HT-29 (cell line): ENCODE measurements at places on chromosomes 11 and 22.

GRCh38 chr22:49823289-49824045 is 4.2 kb downstream of the BRD1 start:
- DNase-seq, result no peak

- DNase-seq, result no peak
Observed at GRCh38 chr11:43578346-43579170, 102.0 kb upstream of the HSD17B12 start.

GRCh38 chr11:45801723-45802315 is 3.1 kb upstream of the SLC35C1 start:
- DNase-seq, result peak; percentile 77

- DNase-seq, result no peak
Observed at GRCh38 chr11:118071416-118072030, 5.4 kb upstream of the TMPRSS4 start.

- no peak for DNase-seq
Observed at GRCh38 chr11:86180851-86181250, 63.7 kb upstream of the EED start.

DNA sequence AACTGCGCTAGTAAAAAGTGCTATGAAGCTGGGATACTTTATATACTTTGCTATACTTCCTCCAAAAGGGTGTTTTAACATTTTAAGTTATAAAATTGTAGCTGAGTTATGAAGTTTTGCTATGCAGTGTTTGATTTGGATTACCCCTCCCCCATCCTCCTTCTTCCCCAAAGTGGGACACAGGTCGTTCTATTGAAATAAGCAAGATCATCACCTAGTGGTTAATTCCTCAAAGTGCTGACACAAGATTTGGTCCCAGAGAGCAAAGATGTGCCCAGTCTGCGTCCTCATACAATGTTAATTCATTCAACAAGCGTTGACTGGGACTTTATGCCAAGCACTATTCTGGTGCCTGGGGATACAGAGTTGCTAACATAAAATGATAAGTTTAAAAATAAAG is 78.5 kb downstream of the SPON1 start:
- peak; percentile 57 for DNase-seq

DNA sequence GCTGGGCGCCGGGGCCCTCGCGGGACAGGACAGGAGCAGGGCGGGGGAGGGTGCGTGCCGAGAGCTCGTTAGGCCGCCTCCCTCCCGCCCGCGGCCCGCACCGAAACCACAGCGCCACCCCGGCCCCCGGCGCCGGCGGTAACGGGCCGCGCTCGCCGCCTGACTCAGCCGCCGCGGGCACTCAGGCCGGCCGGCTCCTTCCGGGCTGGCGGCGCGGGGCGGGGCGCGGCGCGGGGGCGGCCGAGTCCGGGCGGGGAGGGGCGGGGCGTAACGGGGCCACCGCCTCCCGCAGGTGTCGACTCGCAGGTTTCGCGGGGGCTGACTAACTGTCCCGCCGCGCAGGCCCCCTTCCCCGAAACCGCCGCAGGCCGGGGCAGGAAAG is at the start of gene AP5B1:
AP5B1 (minus strand) TSS at position 207 of the 382 bp plus-strand sequence. CDS start 385 bp downstream, outside the sequence.
- DNase-seq, result peak; percentile 61

DNA sequence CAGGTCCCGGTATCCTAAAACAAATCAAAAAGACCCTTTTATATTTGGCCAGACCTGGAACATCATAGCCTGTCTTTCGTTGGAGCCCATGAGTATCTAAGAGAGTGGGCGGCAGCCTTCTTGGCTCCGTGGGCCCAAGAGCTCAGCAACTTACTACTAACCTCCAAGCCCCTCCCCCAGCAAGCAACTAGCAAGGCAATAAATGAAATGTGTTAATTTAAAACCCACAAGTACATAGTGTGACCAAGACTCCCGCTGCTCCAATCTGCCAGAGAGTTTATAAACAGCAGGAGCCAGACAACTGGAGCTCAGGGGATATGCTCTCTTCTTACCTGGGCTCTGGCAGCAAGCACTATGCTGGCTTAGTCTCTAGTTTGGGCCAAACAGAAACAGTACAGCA is 40.8 kb upstream of the CYP2D6 start:
- DNase-seq, result no peak

DNA sequence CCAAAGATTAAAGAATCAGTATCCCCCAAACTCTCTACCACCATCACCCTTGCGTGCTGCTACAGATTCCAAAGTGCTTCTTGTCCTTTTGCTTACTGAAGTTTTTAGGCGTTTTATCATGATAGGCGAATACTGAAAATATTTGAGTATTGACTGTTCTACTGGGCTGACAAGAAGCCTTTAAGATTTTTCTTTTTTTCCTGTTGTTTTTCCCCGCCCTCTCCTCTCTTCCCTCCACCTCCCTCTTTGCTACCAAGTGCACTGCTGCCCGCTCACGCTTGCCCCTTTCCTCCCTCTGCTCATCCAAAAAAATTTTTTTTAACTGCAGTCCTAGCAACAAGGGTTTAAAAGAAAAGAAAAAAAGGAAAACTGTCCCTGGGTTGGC is 679 bp downstream of the SPCS2 start:
- DNase-seq, result peak; percentile 22

- DNase-seq, result no peak
Observed at GRCh38 chr11:115760461-115761320, 256.5 kb upstream of the CADM1 start.

DNA sequence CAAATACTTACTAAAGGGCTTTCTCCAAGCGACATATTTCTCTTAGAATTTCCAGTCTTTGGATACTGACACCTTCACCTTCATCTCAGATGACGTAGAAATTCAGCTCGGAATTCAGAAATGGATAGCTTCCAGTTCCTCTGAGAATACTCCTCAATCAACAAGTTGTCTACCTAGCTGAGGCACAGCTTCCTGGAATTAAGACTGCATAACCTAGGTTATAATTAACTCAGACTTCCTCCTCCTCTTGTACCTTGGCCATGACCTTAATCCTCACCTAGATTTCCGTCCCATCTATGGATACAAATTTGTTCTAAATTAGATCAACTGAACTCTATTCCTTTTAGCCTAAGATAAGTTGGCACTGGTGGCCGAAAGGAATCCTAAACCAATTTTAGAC is 17.4 kb downstream of the ATP5MG start:
- peak; percentile 29 for DNase-seq

DNA sequence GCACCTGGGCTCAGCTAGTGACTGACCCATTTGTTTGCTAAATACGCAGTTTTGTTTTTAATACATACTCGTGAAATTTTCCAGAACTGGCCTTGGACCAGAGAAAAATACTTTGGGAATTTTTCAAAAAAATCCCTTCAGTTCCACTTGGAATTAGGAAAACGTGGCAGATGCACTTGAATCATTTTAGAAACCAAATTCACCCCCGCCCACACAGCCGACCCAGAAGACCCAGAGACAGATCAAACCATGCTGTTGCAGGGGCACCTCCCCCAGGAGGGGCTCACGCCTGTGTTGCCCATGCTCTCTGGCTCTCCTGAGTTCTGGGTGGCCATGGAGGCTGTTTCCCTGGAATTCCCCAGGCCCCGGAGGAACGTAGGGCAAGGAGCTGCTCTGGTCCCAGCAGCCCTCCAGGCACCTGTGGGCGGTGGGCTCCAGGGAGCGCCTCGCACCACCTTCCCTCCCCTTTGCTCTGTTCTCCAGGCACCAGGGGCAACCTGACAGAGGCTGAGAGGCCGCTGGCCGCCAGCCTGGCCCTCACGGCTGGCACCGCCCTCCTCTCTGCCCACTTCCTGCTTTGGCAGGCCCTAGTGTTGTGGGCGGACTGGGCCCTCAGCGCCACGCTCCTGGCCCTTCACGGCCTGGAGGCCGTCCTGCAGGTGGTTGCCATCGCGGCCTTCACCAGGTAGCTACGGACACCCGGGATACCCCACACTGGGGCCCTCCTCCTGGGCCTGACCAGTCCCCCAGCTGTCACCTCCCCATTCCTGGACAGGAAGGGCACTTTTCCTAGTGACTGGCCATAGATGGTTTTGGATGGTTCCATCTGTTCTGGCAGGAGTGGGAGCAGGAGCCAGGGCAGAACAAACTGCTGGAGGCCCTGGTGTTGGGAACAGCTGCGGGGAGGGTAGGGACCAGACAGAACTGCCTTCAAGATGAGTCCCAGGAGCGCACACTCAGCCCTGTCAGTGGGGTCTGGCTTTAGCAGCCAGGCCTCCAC is 3.3 kb upstream of the EPS8L2 start:
- DNase-seq, result peak; percentile 85

DNA sequence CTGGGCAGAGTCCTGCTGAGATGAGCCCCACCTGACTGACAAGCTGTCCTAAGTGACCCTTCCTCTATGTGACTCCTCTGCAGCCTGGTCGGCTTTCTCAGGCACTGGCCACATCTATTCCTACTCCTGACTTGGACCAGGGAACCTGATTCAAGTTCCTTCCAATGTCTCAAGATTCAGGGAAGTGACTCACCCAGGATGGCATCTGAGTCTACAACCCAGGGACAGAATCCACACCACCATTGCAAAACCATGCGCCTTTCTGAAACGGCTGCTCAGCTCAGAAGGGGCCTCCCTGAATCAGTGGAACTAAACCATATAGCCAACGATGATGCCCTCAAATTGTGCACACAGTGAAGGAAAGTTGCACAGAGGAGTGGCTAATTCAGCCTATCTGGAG is 63.9 kb upstream of the CSNK2A3 start:
- no peak for DNase-seq

- DNase-seq, result no peak
Observed at GRCh38 chr11:64128255-64129006, 37.5 kb downstream of the MACROD1 start.

DNA sequence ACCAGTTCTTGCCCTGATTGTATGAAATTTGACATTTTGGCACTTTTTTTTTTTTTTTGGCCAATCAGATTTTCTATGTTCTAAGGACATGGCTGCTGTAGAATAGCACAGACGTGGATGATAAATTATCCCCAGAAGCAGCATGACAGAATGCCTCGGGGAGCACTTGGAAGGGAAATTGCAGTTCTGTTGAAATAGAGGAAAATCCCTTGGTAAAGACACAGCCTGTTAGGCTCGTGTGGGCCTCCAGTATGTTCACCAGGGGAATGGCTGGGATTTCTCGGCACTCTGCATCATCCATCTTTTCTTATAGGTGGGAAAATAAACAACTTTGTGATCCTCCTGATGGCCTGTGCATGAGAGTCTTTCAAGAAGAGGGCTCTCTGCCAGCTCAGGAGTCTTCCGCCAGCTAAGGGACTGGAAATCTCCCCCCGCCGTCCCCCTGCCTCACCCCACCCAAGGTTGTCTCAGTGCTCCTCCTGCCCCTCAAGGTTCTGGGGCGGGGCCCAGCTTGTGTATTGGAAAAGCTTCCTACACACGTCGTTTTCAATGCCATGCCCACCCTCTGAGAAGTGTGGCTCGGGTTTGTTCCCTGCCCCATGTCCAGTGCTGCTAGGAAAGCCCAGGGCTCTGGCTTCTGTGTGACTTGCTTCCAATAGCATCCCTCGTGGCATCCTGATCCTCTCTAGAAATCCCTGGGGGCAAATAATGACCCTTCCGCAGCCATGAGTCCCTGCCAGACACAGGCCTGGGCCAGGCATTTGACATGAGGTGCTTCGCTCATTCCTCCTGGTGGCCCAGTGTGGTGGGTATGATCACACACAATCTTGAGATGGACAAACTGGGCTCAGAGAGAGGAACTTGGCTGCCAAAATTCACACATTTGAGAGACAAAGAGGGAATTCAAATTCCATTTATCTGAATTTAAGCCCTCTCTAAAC is 70.6 kb upstream of the ATXN10 start:
- no peak for DNase-seq

GRCh38 chr22:29979777-29980321 is 96.9 kb downstream of the MTMR3 start:
- DNase-seq, result no peak

- DNase-seq, result no peak
Observed at GRCh38 chr22:29060251-29060869, 1.3 kb downstream of the C22orf31 start.

DNA sequence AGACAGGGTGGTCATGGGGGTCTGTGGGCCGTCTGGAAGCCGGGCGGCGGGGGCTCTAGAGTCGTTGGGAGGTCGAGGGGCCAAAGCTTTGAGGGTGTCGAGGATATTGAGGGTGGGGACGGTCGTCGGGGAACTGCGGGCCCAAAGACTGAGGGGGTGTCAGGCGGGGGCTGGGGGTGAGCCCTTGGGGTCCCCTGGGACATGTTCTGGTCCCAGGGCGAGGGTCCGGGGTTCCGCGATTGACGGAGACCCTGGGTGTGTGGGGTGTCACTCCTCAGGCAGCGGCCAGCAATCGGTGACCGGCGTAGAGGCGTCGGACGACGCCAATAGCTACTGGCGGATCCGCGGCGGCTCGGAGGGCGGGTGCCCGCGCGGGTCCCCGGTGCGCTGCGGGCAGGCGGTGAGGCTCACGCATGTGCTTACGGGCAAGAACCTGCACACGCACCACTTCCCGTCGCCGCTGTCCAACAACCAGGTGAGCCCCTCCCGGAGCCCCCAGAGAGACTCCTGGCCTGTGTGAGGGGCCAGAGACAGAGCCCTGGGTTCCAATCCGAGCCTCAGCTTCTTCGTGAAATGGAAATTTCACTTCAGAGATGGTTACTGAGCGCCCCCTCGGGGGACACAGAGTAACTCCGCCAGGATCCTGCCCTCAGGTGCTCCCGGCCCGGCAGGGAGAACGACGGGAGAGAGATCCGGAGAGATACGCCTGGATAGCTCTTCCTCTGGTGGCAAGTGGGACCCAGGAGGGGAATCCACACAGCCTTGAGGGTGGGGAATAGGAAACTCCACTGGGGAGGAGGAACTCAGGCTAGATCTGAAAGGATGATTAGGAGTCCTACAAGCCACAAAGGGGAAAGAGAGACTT is 714 bp downstream of the SDF2L1 start:
- DNase-seq, result peak; percentile 65

GRCh38 chr11:2302306-2302895 is 588 bp downstream of the TSPAN32 start:
- DNase-seq, result no peak

DNA sequence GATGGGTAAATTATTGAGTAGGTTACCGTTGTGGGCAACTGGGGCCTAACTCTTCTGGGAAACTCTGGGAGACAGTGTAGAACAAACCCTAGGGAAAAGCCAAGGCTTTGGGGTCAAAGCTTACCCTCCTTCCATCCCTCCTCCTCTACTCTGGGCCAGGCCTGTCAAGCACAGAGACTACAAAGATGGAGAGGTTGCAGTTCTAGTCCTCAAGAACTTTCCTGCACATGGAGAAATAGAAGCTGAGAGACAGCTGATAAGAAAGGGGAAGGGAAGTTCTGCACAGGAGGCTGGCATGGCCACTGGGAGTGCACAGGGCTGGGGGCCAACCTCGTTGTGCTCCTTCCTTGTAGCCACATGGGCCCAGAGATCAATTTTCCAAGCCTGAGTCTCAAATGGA is 67.2 kb upstream of the ALX4 start:
- DNase-seq, result no peak

- no peak for DNase-seq
Observed at GRCh38 chr22:24807284-24807950, 1.4 kb downstream of the SGSM1 start.
